ENCODE measurements at places on chromosomes 3 and 15.

- no peak for DNase-seq
These were observed 237.5 kb upstream of the STT3B start for GRCh38 chr3:31295150-31295765.

DNA sequence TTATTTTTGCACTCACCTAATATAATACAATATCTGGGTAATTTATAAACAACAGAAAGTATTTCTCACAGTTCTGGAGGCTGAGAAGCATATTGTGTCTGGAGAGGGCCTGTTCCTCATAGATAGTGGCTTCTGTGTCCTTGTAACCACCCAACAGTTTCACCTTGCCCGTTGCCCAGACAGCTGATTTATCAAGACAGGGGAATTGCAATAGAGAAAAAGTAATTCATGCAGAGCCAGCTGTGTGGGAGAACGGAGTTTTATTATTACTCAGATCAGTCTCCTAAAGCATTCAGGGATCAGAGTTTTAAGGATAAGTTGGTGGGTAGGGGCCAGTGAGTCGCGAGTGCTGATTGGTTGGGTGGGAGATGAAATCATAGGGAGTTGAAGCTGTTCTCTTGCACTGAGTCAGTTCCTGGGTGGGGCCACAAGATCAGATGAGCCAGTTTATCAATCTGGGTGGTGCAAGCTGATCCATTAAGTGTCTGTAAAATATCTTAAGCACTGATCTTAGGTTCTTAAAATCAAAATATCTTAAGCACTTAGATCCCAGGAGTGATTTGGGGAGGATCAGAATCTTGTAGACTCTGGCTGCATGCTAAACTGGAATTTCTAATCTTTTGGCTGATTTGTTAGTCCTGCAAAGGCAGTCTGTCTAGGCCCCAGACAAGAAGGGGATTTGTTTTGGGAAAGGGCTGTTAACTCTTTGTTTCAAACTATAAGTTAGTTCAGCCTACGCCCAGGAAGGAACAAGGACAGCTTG is 33.9 kb upstream of the C15orf39 start:
- no peak for DNase-seq

GRCh38 chr15:52340093-52340492 is 44.5 kb upstream of the MYO5C start:
- no peak for DNase-seq

- DNase-seq: no peak
These were observed 188.4 kb upstream of the PFN2 start for GRCh38 chr3:150158943-150159625.

GRCh38 chr3:23136054-23136453 is 67.1 kb upstream of the UBE2E2 start:
- no peak for DNase-seq

- no peak for DNase-seq
These were observed 16.9 kb upstream of the CLDN1 start for GRCh38 chr3:190339130-190339529.

DNA sequence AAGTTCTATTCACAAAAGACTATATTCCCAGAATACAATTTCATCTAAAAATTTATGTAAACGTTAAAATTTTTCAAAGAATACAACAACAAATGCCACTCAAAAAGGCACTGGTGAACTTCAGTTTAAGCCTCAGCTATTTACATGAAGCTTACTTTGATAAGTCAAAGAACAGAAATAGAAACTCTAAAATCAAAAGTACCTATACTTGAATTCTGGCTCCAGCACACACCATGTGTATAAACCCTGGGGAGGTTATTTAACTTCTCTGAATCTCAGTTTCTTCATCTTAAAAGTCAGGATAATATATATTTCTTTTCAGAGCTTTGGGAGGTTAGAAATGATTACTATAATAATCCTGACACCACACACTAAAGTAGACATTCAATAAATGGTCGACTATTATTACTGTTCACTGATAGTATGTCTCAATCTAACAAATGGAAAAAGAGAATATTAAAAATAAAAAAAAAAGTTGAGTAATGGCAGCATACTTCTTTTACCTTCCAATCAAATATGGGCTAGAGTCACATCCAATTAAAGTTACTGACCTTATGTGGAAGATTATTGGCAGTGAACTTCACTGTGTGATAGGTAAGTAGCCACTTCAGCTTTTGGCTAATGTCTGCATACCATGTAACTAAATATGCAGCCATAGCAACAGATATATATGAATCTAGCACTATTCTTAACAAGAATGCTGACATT is 248.4 kb downstream of the ISL2 start:
- DNase-seq: no peak

DNA sequence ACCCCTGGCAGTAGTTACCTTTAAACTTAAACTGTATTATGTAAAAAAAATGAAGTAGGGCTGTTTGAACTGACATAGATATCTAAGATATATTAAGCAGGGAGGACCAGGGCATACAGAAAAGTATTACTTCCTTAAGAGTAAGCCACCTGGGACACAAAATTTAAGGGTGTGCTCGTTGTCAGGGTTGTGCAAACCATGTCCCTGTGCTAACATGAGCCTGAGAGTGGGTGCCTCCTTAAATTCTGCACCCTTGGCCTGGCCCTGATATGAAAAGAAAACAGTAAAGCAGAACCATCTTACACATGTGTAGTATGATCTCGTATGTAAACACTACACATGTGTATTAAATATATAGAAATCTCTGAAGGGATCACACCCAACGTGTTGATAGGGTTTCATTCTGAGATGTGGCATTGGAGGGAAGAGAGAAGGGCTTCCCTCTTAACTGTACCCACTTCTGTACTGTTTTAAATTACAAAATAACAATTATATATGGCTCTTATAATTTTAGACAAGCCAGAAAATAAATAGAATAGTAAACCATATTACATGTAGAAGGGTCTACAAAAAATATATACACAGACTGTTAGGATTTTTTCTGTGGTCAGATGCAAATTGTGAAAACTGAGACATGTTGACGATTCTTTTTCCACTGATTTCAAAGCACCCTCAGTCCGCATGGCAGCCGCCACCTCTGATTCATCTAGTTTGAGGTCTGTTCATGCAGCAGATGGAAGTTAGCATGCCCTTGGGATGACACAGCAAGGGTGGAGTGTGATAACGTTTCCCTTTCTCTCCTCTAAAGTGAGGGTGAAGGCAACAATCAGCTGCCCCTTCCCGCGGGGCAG is 400.8 kb upstream of the PROK2 start:
- DNase-seq: no peak

GRCh38 chr3:50270422-50271224 is 1.7 kb downstream of the SEMA3B start:
- no peak for DNase-seq
